ENCODE measurements at places on chromosomes 16 and 17.

DNA sequence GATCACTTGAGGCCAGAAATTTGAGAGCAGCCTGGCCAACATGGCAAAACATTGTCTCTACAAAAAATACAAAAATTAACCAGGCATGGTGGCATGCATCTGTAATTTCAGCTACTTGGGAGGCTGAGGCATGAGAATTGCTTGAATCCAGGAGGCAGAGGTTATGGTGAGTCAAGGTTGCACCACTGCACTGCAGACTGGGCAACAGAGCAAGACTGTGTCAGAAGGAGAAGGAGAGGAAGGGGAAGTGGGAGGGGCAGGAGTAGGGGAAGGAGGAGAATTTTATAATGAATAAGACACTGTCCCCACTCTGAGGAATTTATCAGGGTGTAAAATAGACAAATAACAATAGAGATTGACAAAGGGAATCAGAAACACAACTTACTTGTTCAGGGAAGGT, 440.6 kb upstream of the DYNLRB2 start:
- no peak for DNase-seq

GRCh38 chr17:5405400-5405799, 14.1 kb downstream of the NUP88 start:
- DNase-seq, result no peak

- DNase-seq, result no peak
Measured at GRCh38 chr17:42608305-42609181, 631 bp downstream of the RETREG3 start.

DNA sequence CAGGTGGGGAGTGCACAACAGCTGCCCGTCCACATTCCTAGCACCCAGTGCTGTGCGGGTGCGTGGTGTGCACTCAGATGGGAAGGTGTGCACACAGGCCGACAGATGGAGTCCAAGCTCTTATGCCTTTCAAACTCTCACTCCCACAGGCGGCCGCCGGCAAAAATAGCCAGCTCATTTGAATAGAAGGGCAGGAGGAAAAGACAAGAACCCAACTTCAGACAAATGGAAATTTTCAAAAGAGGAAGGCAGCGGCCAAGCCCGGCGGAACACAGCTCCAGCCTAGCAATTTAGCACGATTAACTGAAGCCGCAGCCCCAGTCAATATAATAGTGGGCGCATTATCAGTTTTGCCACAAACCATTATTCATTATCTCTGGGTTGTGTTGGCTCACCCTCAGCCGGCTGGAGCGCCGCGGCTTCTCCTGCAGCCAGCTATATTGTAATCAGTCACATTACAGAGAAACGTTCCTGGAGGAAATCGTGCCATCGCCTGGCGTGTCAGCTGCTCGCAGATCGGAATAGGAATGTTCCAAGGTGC, 103.9 kb upstream of the SEC14L1 start:
- DNase-seq, result no peak

DNA sequence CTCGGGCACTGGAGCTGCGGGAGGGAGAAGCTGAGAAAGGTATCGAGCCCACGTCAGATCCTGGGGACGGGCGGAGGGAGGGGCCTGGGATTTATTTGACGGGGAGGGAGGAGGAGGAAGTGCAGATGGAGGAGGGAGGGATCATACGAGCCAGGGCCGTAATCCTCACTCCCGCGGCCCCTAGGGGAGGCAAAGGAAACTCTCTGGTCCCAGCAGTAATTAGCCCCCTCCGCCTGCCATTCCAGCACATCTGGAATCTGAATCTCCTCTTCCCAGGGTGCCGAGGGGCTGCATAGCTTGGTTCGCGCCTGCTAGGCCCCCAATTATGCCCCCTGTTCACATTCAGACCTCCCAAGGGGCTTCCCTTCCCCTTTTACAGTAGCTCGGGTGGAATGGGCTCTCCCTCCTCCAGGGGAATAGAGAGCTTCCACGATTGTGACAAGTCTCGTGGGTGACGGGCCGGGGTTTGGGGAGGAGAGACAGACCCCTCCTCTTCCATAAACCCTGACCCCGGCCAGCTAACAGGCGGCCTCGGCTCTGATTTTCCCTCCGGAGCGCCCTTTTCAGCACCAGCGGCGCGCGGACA, at the start of gene SEZ6L2:
SEZ6L2 (minus strand) TSS at position 35 of the 586 bp plus-strand sequence. CDS start 531 bp downstream, outside the sequence.
- DNase-seq, result peak; percentile 54

DNA sequence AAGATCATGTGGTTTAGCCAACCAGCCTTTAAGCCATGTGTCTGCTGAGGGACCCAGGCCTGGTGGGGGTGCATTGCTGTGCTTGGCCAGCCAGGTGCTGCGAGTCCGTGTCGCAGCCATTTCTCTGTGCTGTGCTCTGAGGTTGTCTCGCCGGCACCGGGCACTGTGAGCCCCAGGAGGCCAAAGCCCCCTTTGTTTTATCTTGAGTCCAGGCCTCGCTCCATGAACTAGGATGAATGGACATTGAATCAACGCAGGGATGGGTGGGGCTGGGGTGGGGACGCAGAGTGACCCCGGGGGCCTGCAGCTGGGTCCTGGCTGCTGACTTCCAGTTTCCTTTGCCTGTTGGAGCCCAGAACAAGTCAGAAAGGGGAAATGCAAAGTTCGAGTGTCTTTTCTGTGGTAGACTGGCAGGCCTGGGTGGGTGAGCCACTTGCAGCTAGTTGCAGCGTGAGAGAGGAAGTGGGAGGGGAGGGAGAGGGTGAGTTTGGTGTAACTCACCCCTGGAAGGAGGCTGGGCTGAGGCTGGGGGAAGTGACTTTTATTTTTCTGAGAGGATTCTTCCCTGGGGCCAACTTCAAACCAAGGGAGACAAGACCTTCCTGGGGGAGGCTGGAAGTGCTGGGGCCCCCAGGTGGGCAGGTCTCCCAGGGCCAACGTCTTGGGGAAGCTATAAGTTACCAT, 324.7 kb downstream of the SEC14L1 start:
- DNase-seq, result peak; percentile 67

DNA sequence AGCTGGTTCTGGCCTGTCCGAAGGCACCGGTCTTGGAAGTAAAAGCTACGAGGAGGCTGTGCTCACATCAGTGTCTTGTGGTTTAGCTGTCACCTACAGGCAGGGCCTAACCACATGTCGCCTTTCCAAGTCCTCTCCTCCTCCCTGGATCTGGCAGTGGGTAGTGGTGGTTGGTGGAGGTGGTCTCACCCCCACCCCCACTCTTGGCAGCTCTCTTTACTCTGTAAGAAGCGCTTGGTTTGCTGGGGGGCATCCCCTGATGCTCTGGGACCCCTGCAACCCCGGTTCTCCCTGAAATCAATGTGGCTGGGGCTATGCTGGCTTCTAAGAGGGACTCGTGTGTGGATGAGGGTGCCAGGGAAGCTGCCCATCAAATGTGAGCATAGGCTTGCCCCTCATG, 68.3 kb downstream of the WIPI1 start:
- DNase-seq, result no peak

- no peak for DNase-seq
Measured at GRCh38 chr16:30065943-30066760, 592 bp downstream of the ALDOA start.

GRCh38 chr16:4702466-4702808, 9.1 kb downstream of the NUDT16L1 start:
- DNase-seq, result no peak

DNA sequence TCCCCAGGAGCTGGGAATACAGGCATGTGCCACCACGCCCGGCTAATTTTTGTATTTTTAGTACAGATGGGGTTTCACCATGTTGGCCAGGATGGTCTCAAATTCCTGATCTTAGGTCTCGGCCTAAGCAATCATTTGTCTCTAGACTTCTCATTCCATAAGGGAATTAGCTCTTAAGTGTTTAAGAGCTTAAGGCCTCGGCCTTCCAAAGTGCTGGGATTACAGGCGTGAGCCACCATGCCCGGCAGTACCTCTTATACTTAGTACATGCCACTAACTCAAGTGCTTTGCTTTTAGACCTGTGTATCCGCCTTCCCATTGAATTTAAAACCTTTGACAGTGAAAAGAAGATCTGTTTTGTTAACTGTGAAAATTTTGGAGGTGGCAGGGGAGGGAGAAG, 16.6 kb upstream of the IL21R start:
- no peak for DNase-seq

- DNase-seq, result no peak
Measured at GRCh38 chr17:40600486-40601046, 35.3 kb upstream of the CCR7 start.

- no peak for DNase-seq
Measured at GRCh38 chr16:86030116-86030515, 131.2 kb downstream of the IRF8 start.

Measured in right hindlimb (tissue), 1 donor.